LoVo (cell line): ENCODE measurements at places on chromosomes 7 and 10.

GRCh38 chr10:23019633-23020032 lies 75.7 kb upstream of the MSRB2 start:
- DNase-seq, result no peak

- DNase-seq, result no peak
Observed at GRCh38 chr10:132687181-132687892, 98.6 kb downstream of the NKX6-2 start.

- DNase-seq, result no peak
Observed at GRCh38 chr7:1883834-1884582, 213.9 kb downstream of the ELFN1 start.

GRCh38 chr7:46908770-46909169 lies 673.1 kb downstream of the TNS3 start:
- DNase-seq, result peak; percentile 69

- DNase-seq, result no peak
Observed at GRCh38 chr10:102945449-102945848, 27.4 kb downstream of the CNNM2 start.

DNA sequence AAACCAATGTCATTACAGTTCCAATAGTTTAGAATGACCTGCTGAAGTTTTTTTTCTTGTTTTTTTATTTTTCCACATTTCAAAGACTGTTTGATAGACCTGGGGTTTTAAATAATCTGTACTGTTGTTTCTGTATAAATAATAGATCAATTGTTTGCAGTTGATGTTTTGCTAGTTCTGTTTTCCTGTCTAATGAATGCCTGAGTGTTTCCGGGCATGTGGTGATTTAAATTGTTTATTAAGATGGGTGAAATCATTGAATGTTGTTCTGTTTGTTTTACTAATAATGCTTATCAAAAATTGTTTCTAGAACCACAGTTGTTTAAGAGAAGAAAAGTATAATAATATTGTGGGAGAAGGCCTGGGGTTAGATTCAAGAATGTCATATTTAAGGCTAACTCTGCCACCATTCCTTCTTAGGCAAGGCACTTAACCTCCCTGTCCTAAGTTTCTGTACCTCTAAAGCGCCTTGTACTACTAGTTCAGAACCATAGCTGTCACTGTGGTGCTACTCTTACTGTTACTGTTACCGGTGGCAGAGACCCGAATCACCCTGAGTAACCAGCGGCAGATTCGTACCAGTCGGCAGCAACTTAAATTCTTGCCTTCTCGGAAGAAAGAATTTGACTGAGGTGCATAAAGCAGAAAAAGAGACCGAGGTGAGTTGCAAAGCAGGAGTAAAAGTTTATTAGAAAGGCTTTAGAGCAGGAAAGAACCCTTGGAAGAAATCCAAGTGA lies 1014.1 kb downstream of the REEP3 start:
- DNase-seq, result no peak

DNA sequence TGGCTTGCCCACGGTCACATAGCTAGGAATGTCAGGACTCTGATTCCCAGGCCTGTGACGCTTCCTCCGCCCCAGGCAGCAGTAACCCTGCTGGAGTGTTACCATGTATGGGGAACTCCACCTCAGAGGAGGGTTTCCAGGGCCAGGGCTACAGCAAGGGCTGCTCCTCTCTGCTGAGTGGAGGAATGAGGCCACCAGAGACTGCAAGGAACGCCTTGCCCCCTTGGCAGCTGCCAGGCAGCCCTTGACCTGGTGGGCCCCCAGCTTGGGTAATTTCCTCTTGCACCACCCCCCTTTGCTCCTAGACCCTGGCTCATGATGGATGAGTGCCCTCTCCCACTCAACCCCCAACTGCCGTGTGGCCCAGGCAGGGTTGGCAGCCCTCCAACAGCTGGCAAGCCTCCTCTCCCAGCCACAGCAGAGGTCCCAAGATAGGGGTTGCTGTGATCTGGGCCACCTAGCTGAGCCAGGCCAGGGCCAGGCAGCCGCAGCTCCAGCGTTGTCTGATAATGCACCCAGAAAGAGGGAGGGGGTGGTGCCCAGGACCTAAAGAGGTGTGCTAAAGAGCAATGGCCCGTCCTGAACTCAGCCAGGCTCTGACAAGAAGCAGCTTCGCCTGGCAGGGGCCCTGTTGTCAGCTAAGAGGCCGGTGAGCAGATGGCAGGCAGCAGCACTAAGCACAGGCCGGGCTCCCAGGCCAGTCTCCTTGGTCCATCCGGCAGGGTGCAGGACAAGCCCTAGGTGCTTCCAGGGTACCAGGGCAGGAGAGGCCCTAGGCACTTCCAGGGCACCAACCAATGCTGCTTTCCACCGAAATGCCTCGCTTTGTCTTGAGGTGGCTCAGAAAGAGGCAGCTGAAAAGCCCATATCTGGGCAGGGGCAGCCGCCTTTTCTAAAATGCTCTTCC lies 35.4 kb downstream of the DRGX start:
- no peak for DNase-seq

DNA sequence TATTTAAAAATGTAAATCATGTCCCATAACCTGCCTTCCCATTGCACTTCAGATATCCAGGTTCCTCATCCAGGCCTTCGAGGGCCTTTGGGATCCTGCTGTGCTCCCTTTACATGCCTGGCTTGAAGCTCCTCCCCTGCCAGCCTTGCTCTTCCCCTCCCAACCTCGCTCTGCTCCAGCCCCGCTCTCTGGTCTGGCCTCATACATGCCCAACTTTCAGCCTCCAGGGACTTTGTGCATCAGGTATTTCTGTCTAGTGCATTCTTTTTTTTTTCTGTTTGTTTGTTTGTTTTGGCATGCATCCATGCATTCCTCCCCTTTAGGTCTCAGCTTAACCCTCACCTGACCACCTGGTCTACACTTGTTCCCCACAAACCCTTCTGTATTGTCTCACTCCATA lies 160.3 kb downstream of the SNX10 start:
- peak; percentile 28 for DNase-seq

- no peak for DNase-seq
Observed at GRCh38 chr10:130234171-130234965, 98.2 kb downstream of the GLRX3 start.

DNA sequence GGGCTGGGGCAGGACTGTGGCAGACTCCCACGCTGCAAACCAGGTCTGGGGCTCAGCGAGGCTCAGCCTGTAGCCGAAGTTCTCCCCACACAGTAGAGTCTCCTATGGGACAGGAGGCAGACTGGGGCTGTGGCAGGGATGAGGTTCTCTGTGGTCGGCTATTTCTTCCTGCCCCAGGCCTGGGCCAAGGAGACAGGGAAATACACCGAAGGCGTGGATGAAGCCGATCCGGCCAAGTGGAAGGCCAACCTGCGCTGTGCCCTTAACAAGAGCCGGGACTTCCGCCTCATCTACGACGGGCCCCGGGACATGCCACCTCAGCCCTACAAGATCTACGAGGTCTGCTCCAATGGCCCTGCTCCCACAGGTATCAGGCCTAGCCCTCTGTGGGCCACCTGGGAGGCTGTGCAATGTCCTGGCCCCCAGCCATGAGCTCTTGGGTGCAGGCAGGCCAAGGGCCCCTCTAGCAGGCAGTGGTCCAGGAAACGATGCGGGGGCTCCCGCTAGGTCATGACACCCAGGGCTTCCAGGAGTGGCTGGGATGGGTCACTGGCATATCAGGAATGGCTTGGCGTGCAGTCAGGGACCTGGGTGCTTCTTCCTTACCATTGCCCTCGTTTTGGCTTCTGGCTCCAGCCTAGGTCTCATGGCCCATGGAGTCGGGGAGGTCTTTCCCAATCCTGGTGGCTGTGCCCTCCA lies 8.1 kb downstream of the IRF5 start:
- no peak for DNase-seq

DNA sequence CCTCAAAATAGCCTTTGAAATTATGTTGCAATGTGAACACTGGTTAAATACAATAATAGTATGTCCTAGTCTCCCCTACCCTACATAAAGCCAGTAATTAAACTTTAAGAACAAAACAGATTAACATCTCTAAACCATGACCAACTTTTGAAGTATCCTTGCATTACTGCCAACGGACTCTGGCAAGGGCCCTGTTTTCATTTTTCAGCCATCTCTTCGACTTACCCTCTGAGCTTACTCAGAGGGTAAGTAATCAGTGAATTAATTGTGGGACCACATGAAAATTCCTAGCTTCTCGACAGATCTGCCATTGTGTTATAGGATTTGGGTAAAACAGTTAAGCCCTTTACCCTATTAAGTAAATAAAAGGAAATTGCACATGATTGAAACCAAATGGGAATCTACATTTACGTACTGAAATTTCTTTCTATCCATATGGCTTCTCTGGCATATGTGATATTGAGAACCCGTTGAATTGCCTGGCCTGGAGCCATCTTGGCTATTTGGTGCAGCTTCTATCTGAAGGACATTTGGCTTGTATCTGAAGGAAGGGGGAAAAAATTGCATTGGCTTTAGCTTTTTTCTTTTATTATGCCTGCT lies 39.6 kb downstream of the DYNC1I1 start:
- no peak for DNase-seq

GRCh38 chr10:113071446-113071845 lies 121.4 kb downstream of the TCF7L2 start:
- no peak for DNase-seq

DNA sequence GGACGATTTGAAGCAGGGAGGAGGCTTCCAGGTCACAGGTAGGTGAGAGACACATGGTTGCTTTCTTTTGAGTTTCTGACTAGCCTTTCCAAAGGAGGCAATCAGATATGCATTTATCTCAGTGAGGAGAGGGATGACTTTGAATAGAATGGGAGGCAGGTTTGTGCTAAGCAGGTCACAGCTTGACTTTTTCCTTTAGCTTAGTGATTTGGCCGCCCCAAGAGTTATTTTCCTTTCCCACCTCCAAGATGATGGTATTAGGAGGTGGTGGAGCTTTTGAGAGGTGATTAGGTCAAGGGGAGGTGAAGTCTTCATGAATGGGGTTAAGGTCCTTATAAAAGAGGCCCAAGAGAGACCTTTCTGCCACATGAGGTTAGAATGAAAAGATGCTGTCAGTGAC lies 443.7 kb downstream of the TYW1 start:
- DNase-seq, result no peak

- no peak for DNase-seq
Observed at GRCh38 chr10:88209837-88210561, 346.6 kb downstream of the PTEN start.

GRCh38 chr7:137886746-137887145 lies 40.0 kb upstream of the DGKI start:
- no peak for DNase-seq

- DNase-seq, result no peak
Observed at GRCh38 chr10:113423981-113424721, 128.7 kb upstream of the HABP2 start.

DNA sequence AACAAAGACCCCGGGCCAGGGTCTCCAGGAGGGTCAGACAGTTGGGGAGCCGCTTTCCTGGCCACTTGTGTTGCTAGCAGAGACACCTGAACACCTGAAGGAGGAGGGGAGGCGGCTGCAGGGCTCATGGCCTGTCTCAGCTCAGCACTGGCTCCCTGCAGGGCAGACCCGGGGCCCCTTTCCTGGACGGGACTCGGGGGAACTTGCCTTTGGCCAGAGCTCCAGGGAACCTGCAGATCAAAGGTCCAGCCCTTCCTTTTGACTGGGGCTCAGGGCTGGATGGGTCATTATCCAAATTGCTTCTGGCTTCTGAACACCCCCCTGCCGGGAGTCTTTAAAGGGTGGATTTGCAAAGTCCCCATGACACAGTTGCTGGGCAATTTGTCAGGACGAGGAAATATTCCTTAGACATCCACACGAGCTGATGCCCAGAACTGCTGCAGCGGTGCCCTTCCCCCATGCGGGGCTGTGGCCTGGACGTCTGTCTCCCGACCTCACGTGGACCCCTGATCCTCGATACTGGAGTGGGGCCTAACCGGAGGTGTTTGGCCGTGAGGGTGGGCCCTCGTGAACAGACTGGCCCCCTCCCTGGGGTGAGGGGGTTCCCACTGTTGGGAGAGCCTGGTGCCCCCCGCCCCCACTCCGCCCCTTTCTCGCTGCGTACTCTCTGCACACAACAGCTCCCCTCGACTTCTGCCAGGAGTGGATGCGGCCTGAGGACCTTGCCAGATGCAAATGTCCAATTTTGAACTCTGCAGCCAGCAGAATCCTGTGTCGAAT lies 194.3 kb downstream of the ELFN1 start:
- no peak for DNase-seq

DNA sequence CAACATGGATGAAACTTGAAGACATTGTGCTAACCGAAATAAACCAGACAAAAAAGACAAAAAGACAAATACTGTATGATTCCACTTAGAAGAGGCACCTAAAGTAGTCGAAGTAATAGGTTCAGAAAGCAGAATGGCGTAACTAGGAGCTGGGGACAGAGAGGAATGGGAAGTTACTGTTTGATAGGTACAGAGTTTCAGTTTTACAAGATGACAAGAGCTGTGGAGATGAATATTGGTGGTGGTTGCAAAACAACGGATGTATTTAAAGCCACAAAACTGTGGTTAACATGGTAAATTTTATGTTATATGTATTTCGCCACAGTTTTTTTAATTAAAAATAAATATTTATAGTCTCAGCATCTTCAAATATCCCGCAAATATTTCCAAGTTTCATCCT lies 64.1 kb upstream of the DIP2C start:
- DNase-seq, result no peak

GRCh38 chr7:51072281-51072680 lies 244.3 kb downstream of the COBL start:
- DNase-seq, result no peak
